Mucosa of gallbladder (tissue), 1 donor: ENCODE measurements at places on chromosomes 12 and 14. TPM values are rescaled to one million over a fixed set of nuclear protein-coding genes. Genes with fewer than 3 reads are reported as not detected.

DNA sequence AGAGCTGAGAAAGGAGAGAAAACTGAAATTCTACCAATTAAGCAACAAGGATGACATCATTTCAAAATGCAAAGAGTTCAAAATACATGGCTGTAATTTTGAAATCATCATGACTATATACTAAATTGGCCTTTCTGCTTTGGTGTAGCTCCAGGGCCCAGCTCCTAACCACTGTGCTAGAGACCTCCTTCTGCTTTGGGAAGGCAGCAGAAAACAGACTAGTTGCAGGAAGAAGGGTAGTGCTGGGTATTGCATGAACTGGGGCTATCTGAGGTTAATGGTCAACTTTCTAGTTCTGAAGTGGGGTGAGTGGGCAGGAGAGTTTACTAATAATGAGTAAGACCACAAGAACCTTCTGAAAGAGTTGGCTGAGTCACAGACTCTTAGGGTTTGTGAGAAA, 66.2 kb downstream of the PTGER2 start:
- no peak for DNase-seq

SERPINA5 gene
- 655 TPM for total RNA-seq

DNA sequence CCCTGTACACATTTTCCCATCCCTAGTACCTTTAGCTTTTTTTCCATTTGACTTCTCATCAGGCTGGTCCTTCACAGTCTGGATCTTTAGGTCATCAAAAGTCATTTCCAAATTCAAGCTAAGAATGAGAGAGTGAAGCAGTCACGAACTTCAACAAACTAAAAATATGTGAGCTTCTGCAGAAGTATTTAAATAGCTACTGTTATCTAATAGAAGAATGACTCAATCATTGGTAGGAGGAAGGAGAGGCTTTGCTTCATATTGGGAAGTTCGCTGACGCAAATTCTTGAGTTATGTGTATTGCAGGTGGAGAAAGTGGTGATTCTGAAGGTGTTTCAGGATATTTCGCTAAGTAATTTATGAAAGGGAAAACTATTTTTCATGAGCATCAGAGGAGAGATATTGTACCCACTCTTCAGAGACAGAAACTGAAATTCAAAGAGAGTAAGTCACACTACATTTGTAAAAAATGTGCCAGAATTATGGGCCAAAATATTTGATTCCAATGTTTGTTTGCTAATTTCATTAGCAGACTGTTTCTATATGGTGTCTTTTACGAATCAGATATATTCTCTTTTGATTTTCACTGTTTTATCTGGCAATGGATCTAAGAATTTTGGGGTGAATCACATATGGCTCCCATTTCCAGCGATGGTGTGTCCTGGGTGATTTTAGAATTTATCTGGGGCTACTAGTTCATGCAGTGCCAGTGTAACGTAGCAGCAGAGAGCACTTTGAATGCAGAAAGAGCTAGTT, at the start of gene OLR1:
OLR1 (minus strand) TSS at position 160 of the 756 bp plus-strand sequence; CDS start at position 105, 55 bp downstream.
- no peak for DNase-seq

OR10A7 gene
- total RNA-seq = not detected

DNA sequence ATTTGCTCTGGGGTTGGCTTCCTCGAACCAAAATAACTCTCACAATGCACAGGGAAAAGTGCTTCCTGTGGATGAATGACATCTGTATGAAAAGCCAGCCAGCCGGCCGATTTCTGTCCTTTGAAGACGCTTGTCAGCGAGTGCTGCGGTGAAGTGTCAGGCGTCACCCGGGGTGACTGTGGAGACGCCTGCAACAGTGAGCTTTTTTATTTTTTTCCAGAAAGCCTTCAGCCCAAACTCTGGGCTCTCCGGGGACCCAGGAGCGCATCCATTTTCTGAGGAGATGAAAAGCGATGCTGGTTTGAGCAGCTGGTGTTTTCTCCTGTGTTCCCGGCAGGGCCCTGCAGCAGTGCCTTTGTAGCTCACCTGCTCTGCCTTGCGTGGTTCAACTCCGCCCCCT, 147.9 kb upstream of the MYL2 start:
- no peak for DNase-seq

GRCh38 chr12:107064687-107065086, 28.7 kb downstream of the CRY1 start:
- no peak for DNase-seq

DNA sequence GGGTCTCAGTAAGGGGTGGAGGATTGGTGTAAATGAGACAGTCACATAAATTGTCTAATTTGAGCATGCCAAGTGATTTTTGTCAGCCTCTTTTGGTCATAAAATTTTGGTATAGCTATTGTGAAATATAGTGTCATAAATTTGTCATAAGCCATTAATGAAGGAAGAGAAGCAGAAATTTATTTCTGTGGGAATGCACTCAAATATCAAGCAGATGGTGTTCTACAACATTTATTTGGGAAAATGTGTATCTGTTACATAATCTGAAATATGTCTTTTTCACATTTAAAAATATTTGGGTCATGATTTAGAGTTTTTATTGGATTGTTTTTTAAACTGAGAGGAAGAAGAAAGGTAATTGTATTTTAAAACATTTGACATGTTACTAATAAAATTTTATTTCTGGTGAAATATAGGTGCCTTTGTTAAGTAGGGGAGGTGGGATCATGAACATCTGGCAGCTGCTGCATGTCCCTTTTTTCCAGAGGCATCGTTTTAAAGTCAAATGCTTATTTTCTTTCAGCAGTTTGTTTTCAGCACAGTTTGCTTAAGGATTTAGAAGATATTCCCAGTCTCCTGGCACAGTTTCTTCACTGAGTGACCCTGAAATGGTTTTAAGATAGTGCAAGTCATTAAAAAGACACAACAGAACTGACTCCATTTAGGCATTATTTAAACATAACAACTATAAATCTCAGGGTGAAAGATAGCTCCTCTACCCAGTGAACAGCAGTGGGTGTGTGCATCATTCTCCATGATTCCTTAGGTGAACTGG, 371.7 kb downstream of the SNAPC1 start:
- no peak for DNase-seq

- DNase-seq = no peak
These were observed 2.7 kb upstream of the ABCD2 start for GRCh38 chr12:39622306-39622705.

GRCh38 chr14:99468836-99469592, 11.6 kb downstream of the SETD3 start:
- no peak for DNase-seq

GRCh38 chr14:24254630-24255392, 8.2 kb downstream of the TGM1 start:
- no peak for DNase-seq

KLRC2 gene
- total RNA-seq = 0.32 TPM

AICDA gene
- 2.2 TPM for total RNA-seq

DNA sequence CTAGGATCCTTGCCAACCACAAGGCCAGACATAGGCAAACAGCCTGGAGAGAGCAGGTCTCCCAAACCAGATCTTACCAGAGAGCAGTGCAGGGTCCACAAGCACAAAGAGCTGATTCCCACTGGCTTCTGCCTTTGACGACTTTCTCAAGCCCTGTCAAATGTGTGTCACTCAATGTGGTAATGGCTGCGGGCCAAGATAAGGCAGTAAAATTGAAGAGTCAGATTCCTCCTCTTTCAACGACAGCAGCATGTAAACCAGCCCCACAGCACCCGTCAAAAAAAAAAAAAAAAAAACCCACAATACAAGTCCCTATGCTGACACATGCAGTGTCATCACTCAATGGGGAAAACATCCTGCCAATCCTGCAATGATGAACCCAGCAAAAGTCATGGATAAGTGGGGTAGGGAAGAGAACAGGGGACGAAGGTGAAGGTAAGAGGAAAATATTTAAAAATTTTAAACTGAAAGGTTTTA, at the start of gene STON2:
STON2 (minus strand) TSS at position 123 of the 477 bp plus-strand sequence. CDS start 1,942 bp downstream, outside the sequence.
- DNase-seq = peak; percentile 17

- no peak for DNase-seq
These were observed 514.6 kb downstream of the MED13L start for GRCh38 chr12:115762936-115763335.
